ENCODE measurements at places on chromosomes 3 and 15.
A peak's percentile ranks its signal among the peaks of the same experiment; 100 is the strongest.

DNA sequence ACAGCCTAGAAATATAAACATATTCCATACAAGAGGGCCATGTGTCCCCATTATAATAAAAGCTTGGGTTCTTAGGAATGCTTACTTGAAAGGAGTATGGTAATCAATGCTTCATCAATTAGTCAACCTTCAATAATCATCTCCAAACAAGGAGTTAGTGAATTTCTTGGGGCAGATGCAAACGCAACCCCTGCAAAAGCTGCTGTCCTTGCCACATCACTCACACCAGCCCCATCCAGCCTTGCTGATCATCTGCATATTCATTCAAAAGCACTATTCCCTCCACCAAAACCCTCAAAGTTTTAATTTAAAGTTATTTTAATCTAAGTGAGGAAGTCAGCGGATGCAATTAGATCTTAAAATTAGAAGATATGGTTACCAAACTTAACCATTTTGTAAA, 54.0 kb upstream of the VGLL4 start:
- no peak for DNase-seq

DNA sequence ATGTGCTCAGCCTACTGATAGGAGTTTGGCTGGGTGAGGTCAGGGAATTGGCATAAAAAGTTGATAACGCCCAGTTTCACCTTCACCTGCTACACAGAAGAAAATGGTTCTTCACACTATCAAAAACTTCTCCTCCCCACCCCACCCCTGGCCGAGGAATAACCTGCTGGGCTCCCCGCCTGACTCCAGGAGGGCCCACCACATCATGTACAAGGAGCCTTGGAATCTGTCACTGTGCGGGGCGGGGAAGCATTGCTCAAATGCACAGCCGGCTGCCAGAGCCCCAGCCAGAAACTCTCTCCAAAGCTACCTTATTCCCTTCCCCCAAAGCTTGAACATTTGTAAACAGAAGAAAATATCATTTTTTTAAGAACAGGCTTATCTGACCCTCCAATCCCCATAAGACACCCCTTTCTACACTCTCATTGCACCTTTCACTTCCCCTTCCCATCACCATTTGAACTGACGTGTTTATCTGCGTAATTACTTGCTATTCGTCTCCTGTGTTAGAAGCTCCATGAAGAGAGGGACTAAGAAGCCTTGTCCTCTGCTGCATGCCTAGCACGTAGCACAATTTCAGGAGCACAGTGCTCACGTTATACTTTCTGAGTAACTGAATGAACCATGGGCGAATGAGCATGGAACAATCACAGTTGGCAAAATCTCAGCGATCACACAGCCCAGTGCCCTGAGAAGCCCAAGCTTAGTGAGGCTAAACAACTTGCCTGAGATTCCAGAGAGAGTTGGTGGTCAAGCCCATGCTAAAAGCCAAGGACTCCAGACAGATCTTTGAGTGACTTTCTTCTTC, 82.9 kb downstream of the HES1 start:
- no peak for DNase-seq

- DNase-seq, result no peak
Measured at GRCh38 chr3:126491221-126492013, 15.7 kb upstream of the ZXDC start.

- DNase-seq, result no peak
Measured at GRCh38 chr3:86737517-86737916, 253.4 kb downstream of the VGLL3 start.

GRCh38 chr15:88036154-88036839, 220.2 kb downstream of the NTRK3 start:
- no peak for DNase-seq

DNA sequence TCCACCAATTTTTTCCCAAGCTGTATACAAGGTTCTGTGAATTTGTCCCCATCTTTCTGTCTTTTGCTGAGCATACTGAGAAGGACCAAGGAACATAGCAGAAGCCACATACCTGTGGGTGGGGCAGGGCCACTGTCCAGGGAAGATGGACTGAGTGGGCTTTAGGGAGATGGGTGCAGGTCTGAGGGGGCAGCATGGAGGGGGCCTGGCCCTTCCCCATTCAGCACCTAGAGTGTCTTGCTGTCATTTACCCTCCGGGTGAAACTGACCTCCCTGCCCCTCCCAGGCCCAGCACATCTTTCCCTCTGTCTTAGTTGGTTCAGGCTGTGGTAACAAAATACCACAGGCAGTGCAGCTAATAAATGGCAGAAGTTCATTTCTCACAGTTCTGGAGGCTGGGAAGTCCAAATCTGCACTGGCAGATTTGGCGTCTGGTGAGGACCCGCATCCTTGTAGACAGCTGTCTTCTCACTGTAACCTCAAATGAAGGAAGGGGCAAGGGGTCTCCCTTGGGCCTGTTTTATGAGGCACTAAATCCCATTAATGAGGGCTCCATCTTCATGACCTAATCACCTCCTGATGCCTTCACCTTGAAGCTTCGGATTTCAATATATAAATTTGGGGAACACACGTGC, 180.0 kb upstream of the SMAD3 start:
- DNase-seq, result peak; percentile 1

- DNase-seq, result no peak
Measured at GRCh38 chr3:194125442-194125841, 10.5 kb upstream of the HES1 start.

- DNase-seq, result no peak
Measured at GRCh38 chr3:12856626-12857025, 15.3 kb upstream of the RPL32 start.

DNA sequence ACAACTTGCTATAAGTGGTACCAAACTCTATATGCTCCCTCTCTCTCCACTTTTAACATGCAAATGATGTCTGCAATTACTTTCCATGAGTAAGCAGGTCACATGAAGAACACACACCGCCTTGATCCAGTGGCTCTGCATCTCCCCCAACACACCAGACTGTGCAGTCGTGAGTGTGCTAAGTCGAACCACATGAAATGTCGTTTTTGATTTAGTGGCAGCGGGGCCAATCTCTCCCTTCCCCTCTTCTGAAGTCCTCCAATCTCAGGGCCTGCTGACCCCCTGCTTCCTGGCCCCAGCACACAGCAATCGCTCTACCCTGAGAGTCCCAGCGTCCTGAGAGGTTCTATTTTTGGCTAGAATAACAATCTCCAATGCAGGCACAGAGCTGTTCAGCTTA, 312.5 kb downstream of the SHQ1 start:
- no peak for DNase-seq

DNA sequence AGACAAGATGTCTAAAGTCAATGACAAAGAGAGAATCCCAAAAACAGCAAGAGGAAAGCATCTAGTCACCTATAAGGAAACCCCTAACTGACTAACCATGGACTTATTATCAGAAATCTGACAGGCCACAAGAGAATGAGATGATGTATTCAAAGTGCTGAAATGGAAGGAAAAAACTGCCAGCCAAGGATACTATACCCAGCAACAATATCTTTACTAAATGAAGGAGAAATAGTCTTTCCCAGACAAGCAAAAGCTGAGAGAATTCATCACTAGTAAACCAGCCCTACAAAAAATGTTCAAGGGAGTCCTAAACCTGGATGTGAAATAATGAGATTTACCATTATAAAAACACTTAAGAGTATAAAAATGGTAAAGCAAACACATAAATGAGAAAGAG, 128.0 kb downstream of the SATB1 start:
- no peak for DNase-seq

GRCh38 chr3:65685621-65686235, 353.0 kb downstream of the MAGI1 start:
- no peak for DNase-seq

DNA sequence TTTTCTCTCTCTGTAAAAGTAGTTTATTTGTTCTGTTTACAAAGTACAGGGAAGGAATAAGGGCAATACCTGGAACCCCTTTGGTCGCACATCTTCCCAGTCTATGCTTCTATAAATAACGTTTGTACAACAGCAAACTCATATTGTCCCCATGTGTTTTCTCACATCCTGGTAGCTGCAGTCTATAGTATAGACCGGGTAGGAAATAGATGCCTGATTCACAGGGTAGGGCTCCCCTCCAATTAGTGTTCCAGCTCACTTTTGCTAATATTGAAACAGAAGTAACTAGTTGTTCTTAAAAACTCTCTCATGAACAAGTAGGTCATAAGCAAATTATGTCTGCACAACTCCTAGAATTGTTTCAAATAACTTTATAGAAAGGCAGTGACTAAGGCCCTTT, 17.7 kb downstream of the ATG7 start:
- no peak for DNase-seq

- DNase-seq, result no peak
Measured at GRCh38 chr3:123831420-123831819, 52.7 kb downstream of the MYLK start.

DNA sequence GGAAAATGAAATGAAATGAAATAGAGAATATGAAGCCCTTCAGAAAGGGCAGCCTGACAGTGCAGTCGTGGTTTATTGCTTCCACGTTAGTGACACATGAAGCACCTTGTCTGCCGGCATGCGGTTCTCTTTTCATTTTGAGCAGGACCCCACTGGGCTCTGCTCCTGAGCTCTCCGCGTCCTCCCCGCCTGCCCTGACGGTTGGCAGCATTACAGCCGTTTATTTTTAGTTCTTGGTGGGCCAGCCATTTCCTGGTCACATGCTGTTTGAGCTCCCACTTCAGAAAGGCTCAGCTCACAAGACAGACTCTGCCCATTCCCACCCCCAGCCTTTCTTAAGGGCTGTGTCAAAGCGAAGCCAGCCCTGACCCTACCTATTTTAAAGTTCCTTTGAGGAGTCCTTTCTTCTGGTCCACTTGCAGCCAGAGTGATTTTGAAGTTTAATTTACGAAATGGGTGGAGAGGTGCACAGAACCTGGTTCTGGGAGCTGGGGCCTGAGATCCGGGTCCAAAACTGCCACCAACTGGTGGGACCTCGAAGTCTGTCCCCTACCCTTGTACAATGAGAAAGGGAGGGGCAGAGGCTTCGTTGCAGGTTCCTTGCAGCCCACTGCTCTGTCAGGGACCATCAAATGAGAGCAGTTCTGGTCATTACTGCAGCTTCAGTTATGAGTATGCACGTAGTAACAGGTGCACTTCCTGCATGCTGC, 60.1 kb downstream of the MGLL start:
- DNase-seq, result no peak

DNA sequence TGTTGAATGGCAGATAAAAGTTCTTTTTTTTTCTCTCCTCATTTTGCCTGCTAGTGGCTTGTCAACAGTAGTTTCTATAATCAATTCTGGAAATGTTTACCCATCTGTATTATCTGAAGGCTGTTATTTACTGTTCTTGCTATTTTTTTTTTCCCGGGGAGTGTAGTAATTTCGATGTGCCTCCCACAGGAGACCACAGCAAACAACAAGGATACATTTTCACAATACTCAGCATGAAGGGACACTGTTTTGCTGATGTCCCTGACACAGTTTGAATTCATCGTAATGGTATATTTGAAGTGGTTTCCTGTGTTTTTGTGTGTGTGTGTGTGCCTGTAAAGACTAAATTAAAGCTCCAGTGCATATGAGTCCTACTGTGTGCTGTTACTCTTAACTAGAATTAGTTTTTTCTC, 92.1 kb upstream of the ICE2 start:
- DNase-seq, result no peak

DNA sequence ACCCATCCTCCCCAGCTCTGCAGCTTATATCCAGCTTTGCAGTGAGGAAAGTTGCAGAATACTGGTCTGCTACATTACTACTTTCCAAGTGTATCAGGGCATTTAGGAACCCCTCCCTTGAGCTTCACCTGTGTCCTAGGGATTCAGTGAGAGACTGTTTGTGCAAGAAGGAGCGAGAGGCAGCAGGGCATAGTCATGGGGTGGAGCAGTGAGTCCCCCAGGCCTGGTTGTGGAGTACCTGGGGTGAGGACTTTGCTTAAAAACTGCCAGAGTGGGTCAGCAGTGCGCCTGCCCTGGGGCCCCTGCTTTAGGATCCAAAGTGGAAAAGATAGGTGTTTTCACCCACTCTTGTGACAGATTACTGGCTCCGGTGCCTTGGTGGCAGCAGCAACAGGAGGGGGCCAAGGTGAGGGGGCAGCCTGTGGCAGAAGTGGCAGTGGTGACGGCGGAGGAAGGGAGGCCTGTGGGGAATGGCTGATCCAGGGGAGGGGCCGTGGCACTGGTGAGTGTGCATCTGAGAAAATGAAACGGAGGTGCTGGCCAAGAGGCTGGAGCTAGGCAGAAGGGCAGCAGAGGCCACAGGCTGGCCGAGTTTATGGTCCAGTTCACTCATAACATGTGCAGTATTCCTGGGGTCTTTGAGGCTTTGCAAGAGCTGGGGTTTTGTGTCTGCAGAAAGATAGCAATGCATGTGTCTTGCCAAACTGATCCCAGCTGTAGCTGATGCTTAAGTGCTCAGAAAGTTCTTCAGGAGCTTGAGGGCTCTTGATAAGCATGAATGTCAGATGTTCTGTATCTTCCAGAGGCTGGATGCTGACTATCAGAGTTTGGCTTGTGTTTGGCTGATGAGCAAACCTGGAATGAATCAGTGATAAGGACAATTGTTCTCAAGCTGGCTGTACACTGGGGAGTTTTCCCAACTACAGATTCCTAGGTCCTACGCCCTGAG, 43.4 kb downstream of the GOLGA6A start:
- DNase-seq, result no peak

DNA sequence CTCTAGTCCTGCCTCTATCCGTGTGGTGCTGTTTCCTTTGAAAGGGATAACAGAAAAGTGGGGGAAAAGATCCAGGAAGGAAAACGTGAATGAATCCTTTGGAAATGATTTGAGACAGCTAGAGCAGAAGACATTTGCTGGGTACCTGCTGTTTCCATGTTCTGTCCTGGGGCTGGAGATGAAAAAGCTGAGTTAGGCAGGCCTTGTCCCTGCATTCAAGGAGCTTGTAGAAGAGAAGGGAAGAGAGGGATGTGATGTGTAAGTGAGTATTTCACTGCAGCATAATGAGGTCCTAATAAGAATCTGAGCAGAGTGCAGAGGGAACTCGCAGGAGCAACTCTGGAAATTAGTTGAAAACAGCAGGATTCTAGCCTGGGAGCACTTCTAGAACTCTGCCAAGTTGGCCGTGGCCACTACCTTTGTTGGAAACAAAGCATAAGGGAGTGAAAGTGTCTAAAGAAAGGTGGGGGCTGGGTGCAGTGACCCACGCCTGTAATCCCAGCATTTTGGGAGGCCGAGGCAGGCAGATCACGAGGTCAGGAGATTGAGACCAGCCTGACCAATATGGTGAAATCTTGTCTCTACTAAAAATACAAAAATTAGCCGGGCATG, 13.8 kb upstream of the SEMA4B start:
- no peak for DNase-seq

DNA sequence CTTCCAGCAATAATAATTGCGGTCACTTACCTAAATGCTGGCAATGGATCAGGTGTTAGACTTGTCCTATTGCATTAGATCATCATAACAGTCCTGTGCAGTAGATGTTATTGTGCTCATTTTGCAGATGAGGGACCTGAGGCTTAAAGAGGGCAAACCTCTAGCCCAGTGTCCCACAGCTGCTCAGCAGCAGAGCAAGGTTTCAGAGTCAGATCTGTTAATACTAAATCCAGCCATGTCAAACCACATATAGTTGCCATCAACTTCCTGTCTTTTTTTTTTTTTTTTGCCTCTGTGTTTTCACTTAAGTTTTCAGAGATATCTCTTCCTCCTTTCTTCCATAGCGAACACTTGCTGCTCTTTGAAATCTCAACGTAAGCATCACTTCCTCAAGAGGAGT, 12.1 kb downstream of the FEZF2 start:
- no peak for DNase-seq

- DNase-seq, result no peak
Measured at GRCh38 chr3:9204253-9204992, 45.0 kb downstream of the SRGAP3 start.

GRCh38 chr3:183481582-183481981, 53.2 kb upstream of the MCF2L2 start:
- DNase-seq, result no peak

- DNase-seq, result no peak
Measured at GRCh38 chr15:55799291-55800212, 56.6 kb upstream of the PRTG start.

- no peak for DNase-seq
Measured at GRCh38 chr3:73273341-73273740, 211.9 kb downstream of the EBLN2 start.

All from activated CD8-positive, alpha-beta memory T cell treated with anti-CD3 and anti-CD28 coated beads for 24 hours (primary cell).